ENCODE measurements at places on chromosomes 4 and X. TPM values are rescaled to one million over a fixed set of nuclear protein-coding genes. Genes with fewer than 3 reads are reported as not detected.

Gene FGG
- not detected for total RNA-seq

Gene CC2D2A
- 31.5 TPM for total RNA-seq

Gene PDS5A
- 61.3 TPM for total RNA-seq

Gene POF1B
- total RNA-seq = not detected

Gene SCLT1
- total RNA-seq = 23.8 TPM

Gene SPP1
- 16.0 TPM for total RNA-seq

Gene MAGEA12
- total RNA-seq = not detected

Gene GRXCR1
- total RNA-seq = not detected

DNA sequence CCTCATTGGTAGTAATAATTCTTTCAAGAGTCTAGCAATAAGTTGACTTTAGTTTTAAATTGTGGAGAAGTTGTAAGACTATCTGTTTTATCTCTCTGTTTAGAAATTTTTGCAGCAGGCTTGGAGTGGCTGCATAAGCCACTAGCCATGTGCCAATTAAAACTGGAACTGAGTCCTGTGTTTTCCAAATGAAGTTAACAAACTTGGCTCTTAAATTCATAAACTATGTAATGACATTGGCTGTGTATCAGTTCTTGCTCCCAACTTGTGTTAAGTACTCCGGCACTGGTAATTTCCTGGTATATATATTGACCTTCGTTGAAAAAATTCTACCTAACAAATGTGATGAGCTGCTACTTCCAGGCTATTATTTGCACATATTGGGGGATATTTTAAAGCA lies 420.4 kb downstream of the GBA3 start:
- DNase-seq = no peak

DNA sequence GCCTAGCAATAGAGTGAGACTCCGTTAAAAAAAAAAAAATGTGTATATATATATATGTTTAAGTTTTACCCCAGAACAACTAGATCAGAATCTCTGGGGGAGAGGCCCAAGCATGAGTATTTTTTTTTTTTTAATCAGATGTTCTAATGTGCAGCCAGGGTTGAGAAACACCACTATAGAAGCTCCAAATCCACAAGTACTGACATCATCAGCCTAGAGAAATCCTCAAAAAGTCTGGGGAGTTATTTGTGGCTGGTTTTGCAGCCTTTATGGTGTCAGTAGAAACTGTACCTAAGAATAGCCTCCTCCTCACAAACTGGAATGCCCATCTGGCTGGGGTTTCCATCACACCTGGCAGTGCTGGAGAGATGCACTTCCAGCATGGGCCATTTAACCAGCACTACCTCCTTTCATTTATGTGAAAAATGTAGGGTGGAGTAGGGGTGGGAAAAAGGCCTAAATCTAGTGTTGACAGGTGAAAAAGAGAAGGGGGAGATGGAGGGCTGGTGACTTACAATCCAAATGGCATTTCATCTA lies 93.5 kb downstream of the CBLL2 start:
- DNase-seq = no peak

- DNase-seq = no peak
Observed at GRCh38 chr4:40333921-40334352, 1.2 kb upstream of the CHRNA9 start.

DNA sequence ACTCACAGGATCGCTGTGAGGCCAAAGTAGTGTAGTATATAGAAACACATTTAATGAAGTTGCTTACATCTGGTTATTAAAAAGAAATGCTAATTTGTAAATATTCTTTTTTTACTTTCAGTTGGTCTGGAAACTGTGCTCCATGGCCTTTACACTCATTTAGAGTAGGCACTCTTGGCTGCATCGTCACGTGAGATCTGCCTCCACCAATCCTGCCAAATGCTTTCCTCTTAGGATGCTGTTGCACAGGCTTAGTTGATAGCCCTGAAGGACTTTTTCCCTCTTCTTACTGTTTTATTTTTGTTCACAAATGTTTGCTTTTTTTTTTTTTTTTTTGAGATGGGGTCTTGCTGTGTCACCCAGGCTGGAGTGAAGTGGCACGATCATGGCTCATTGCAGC lies 6.3 kb downstream of the CPE start:
- no peak for DNase-seq

DNA sequence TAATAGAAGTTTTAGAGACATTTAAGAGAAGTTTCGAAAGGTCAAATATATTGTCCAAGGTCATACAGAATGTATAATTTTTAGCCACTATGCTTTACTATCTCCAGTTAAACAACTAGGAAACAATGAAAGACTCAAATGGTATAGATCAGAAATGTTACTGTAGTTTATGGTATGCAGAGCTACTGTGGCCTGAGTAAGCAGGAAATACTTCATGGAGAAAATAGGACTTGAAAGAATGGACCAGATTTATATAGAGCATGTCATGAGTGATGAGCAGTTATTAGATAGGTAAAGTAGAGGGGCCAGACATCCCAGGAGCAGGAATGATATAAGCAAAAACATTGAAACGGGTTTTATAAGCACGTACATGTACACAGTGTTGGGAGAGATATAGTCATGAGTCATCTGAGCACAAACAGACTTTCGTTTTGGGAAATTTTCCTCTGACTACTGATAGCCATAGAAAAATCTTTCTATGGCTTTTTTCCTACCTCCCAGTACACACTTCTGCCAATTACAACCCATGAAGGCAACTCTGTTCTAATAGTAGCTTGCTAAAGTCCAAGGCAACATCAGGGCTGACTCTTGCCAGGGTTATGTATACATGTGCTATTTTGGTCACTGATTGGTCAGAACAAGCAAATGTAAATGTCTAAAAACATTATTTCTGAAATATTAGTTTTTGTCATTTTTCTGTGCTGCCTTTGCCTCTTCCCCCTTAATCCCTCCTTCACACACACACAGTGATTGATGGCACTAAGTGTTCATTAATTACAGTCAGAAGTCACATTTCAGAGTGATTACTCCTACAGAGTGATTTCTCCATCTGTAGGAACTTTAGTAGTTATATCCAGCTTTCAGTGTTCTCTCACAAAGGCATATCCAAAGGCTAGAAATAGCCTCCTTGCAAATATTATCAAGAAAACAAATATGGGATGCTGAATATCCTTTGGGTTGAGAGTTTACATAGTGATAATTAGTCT lies 198.7 kb downstream of the ENOX2 start:
- no peak for DNase-seq

- DNase-seq = no peak
Observed at GRCh38 chr4:114316789-114317188, 281.8 kb upstream of the UGT8 start.

DNA sequence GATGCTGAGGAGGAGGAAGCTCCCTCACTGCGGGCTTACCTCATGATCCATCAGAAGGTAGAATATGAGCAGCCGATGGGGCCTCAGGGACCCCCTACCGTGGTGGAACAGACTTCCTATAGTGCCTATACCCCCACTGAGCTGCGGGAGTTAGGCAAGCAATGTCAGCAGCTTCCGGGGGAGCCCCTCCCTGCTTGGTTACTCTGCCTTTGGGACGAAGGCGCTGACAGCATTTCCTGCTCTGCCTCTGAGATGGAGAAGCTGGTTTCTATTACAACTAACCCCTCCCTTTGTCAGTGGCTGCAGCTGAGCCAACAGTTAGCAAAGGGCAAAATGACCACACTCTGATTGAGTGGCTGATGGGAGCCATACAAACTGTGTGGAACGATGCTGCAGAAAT lies 430.7 kb downstream of the IDS start:
- no peak for DNase-seq

DNA sequence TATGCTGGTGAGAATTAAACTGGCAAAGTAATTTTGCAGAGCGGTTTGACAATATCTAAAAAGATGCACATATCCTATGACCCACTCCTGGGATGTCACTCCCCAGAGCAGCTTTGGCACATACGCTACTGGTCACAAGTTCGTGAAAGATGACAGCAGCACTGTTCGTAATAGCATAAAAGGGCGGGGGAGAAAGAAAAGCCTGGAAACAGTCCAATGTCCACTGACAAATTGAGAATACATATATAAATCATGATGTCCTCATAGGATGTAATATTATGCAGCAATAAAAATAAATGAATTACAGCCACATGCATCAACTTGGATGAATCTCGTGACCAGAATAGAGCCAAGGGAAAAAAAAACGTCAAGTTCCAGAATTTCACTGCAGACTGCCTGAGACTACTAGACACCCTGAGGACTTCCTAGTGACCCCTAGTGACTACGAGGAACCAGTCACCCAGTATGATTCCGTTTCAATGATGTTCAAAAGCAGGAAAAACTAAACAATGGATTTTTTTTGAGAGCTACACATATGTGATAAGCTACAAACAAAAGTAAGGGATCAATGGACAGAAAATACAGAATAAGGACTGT lies 1.8 kb downstream of the PCSK1N start:
- DNase-seq = no peak

GRCh38 chrX:154818916-154819770 lies 13.9 kb upstream of the MPP1 start:
- DNase-seq = no peak

DNA sequence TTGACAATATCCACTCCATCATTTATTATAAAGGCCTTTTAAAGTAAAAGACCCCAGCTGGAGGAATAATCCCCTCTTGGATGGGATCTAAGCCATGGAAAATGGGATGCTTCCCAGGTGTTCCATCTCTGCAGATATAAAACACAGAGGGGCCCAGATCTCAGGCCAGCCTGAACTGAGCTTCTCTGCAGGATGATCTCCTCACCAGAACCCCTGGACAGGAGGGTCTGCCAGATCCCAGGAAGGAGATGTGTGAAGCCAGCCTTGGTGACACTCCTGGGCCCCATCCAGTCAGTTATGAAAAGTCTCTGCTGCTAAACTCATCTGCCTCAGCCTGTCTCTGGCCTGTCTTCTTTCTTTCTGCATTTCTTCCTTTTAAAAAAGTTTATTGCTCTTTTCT lies 56.7 kb downstream of the HTRA3 start:
- DNase-seq = peak; percentile 20

DNA sequence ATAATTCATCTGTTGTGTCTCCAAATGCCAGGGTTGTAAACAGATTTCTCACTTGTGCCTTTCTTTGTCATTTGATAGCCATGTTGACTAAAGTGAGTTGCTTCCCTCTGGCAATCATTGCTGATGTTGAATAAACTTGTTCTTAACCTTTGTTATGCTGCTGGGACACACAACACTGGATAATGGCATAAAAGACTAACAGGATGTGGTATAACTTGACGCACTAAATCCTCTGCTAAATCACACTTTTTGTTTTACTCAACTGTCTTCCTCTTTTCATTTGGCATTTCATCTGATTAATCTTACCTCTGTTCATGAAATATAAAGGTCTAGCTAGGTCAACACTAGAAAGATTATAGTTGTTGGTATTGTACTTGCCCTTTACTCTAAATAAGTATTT lies 17.6 kb upstream of the CXCL5 start:
- DNase-seq = no peak

- DNase-seq = no peak
Observed at GRCh38 chr4:55491486-55491885, 55.2 kb downstream of the CLOCK start.

GRCh38 chrX:100819837-100820666 lies at the start of gene CSTF2:
Gene CSTF2, plus strand, starts transcription at chrX:100820391. Its CDS starts 26 bp downstream, at chrX:100820417.
- peak; percentile 94 for DNase-seq

DNA sequence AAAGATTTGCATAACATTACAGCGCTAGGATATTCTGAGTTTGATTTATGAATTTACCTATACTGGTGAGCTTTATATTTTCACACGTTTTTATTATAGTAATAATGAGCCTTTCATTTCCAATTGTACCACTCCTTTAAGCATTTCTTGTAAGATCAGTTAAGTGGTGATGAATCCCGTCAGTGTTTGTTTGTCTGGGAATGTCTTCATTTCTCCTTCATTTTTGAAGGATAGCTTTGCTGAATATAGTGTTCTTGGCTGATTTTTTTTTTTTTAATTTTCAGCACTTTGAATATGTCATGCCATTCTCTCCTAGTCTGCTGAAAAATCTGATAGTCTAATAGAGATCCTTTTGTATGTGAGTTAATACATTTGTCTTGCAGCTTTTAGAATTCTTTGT lies 70.1 kb downstream of the IL15 start:
- no peak for DNase-seq

DNA sequence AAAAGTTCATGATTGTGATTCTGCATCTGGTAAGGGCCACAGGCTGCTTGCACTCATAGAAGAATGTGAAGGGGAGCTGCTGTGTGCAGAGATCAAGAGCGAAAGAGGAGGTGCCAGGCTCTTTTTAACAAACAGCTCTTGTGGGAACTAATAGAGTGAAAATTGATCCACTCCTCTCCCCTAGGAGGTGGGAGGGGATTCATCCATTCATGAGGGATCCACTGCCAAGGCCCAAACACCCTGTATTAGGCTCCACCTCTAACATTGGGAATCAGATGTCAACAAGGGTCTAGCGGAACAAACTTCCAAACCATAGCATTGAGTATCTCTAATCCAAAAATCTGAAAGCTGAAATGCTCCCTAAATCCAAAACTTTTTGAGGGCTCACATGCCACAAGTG lies 16.4 kb upstream of the PPID start:
- no peak for DNase-seq

- DNase-seq = no peak
Observed at GRCh38 chrX:404656-405055, 17.9 kb upstream of the PPP2R3B start.

GRCh38 chrX:17563515-17563914 lies 173.8 kb upstream of the SCML1 start:
- no peak for DNase-seq

DNA sequence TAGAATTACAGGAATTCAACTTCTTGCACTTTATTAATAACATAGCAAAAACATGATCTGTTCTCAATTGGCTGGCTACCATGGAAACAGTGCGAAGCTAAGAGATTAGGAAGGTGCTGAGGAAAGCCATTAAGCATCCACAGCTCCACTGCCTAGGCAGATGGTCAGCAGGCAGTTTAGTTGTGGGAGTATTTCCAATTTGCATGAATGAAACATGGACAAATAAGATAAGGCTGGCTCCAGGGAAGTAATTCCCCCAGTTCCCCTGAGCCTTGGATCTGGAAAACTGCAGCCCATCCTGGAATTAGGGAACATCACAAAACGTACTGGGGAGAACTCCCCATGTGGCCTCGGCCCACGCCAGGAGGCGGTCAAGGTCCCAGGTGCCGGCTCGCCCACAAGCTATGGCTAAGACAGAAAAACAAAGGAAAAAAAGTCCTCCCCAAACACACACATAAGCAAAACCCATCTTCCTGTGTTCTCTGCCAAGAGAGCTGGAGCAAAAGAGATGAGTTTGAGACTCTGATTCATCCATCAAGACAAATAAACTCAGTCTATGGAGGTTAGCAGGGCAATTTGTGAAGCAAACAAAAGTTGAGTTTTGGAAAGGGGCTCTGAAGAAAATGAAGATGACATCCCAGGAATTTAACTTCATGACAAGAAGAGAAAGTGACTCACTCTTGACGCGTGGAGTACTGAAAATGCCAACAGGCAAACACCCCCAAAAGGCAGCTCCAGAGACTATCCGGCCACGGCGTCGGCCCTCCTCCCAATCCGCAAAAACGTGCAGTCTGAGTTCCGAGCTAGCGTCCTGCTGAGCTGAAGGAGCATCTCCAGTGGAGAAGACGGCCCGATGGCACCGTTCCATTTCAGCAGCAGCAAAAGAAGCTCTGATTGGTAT lies 45.1 kb downstream of the IGFBP7 start:
- no peak for DNase-seq

Data from chondrocyte (in vitro differentiated cells).